ENCODE measurements at places on chromosomes 1 and 21.

DNA sequence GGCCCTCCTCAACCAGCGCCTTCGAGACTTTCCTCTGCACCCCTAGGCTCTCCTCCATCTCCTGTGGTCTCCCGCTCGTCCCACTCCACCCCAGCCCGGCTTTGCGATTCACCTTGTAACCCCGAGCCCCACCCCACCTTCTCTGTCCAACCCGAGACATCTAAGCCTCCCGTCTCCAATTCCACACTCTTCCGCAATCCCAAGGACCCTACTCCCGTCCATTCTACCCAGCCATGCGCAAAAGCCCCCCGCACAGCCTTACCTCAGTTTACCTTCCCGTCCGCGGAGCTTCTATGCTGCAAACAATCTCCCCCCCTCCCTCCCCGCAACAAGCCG lies 174 bp downstream of the SH3BP5L start:
- DNase-seq: no peak

- no peak for DNase-seq
Observed at GRCh38 chr1:190277107-190277506, 200.6 kb downstream of the BRINP3 start.

DNA sequence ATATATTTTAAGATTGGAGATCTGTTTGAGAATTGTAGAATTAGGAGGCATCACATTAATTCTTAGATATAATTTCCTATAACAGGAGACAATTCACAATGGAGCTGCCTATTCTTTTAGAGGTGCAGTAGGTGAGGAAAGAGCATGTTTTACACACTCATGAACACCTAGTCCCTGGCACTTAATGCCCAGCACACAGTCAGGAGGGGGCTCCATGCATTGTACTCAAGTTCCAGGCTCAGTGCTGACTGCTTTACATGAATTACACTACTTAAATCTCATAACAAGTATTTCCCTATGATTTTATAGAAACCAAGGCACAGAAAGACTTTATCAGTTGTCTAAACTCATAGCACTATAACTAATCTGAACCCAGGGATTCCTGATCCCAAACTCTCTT lies 360 bp upstream of the GBP3 start:
- DNase-seq: no peak

GRCh38 chr1:171422511-171422910 lies 62.8 kb upstream of the PRRC2C start:
- no peak for DNase-seq

DNA sequence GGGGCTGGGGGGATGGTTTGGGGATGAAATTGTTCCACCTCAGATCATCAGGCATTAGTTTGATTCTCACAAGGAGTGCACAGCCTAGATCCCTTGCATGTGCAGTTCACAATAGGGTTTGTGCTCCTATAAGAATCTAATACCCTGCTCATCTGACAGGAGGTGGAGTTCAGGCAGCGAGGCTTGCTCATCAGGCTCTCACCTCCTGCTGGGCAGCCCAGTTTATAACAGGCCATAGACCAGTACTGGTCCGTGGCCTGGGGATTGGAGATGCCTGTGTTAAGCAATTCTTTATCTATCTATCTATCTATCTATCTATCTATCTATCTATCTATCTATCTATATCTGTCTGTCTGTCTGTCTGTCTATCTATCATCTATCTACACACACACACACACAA lies 525.3 kb upstream of the DAB1 start:
- no peak for DNase-seq

- DNase-seq: peak; percentile 35
Observed at GRCh38 chr1:31013187-31013864, 52.2 kb downstream of the PUM1 start.

DNA sequence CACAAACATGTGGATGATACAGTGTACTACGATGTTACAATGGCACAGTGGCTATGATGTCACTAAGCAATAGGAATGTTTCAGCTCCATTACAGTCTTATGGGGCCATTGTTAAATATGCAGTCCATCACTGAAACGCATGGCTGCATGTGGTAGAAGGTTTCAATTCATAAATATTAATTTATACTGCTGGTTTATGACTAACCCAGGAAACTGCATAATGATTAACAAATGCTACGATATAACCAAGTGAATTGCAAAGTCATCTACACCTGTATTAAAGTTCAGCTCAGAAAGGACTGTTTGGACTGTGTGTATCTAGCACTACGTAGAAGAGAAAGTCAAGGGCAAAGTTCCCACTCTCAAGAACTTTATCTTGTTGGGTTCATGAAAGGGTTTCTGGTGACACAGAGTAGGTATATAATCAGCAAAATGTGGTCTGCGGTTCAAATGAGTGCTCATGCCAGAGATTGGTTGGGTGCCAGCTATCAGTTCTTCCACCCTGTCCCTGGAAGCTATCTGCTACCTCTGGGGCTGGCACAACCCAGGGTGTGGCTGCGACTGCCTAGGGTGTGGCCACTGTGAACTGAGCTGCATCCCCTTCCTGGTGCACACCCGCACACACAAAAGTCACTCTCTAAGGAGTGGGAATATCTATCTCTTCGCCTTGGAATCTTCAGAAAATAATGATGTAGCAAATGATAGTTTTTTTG lies 14.8 kb downstream of the MGST3 start:
- no peak for DNase-seq

- DNase-seq: no peak
Observed at GRCh38 chr1:178271471-178271870, 177.6 kb downstream of the RASAL2 start.

DNA sequence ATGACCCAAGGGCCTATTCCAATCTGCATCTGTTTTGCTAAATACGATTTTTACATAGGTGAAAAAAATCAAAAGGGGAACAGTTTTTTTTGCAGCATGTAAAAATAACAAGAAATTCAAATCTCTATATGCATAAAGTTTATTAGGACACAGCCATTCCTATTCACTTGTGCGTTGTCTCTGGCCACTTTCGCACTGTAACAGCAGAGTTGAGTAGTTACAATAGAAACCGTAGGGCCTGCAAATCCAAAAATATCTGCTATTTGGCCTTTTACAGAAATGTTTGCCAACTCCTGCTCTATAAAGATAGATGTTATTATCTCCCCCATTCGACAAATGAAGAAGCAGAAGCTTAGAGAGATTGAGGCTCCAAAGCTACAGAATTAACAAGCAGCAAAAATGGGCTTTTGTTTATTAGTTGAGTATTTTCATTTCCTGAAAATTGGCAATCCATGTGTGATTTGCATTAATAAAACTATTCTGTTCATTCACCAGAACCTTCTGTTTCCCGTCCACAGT lies 5.5 kb downstream of the DYNLT5 start:
- DNase-seq: no peak

GRCh38 chr1:167643441-167643840 lies 13.4 kb downstream of the RCSD1 start:
- DNase-seq: no peak

DNA sequence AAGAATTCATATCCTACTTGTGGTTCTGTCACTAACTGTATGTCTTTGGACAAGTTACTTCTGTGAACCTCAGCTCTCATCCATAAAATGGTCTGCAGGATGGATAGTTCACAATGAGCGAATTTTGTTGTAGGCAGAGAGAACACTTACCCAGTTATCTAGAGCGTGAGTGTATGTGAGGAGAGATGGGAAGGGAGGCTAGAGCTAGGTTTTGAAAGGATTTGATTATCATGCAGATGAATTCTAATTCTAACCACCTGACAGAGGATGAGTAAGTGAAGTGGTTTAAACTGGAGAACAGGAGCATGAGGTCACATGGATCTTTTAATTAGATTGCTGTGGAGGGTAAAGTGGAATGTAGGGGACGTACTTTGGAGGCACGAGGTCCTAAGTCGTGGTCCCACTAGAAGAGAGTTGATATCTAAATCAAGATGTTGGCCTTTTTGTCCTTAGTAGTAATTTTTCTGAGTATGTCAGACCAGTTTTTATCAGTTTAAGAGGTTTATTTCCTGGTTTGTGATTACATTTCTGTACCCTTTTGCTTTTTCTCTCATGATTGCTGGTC lies 5.0 kb downstream of the SUCO start:
- no peak for DNase-seq

DNA sequence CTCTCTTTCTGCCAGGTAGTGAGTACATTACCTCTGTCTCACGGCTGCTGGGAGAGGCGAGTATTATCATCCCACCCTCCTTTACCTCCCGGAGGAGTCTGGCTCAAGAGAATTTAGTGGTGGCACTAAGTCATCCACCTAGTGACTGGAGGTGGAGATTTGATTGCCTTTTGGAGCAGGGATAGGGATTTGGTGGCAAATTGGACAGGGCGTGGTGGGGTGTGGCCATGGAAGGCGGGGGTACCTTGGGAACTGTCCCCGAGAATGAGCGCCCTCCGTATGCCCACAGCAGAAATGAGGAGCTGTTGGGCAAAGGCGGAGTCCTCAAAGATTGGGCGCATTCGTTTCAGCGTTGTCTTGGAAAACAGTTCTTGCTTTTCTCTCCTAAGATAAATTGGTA lies 32.1 kb upstream of the HMGN1 start:
- no peak for DNase-seq

DNA sequence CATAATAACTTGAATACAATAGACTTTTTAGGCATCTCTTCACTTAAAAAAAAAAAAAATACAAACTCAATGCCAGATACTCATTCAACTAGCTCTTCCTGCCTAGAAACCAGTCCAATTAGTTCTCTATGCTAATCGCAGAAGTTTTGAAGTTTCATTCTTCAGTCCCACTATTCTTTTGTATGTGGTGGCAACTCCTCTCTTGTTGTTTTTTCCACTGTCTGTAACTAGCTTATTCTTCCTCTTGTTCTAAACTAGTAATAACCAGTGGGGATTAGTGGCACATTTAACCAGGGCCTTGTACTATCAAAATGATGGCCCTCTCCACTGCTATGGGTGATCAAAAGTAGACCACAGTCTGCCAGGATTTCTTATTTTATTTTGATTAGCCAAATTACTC lies 52.5 kb downstream of the SELENOF start:
- no peak for DNase-seq

DNA sequence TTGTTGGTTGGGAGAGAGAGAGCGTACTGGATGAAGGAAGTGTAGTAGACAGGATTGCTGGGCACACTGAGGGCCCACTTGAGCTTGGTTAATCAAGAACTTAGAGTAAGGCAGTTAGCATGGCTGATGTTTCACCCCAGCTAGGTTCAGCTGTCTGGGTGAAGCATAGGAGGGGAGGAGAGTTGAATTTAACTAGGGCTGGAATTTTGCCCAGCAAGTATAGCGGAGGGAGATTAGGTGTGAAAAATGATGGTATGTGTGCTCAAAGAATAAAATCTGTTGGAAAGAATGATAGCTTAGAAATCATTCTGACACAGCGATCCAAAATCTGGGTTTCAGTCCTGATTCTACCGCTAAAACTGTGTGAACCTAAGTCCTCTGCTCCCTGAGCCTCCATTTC lies 461.5 kb upstream of the PROX1 start:
- DNase-seq: no peak

- DNase-seq: no peak
Observed at GRCh38 chr1:229368347-229368746, 25.5 kb upstream of the CCSAP start.

GRCh38 chr1:30179942-30180543 lies 543.3 kb downstream of the MATN1 start:
- no peak for DNase-seq

GRCh38 chr1:24141311-24141997 lies 1.5 kb downstream of the IL22RA1 start:
- DNase-seq: no peak

DNA sequence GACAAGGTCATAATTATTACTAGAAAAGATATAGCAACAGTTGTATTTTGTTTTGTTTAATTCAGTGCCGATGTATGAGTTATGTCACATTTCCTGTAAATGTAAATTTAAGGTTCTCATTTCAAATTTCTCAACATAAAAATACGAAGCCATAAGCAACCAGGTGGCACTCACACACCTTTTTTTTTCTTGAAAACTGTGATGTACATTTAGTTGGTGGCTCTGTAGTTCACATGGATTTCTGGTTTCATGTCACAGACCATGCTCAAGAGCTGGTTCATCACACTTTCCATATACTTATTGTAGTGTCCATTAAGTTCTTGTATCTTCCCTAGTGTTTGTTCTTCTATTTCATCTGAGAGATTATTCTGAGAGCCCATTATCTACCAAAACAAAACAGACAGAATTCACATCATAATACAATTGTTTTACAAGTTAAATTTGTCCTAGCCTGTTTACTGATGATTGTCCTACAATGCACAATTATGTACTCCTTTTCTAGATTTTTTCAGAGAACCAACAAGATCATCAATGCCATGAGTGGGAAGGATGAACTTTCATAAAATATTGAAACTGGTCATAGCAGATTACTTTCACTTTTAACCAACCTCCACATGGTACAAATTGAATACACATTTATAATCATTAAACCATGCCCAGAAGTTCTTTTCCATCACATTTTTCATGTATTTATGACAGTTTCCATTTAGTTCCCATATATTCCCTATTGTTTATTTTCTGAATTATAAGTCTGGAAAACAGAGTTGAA lies 17.1 kb downstream of the ATP6V1G3 start:
- no peak for DNase-seq

DNA sequence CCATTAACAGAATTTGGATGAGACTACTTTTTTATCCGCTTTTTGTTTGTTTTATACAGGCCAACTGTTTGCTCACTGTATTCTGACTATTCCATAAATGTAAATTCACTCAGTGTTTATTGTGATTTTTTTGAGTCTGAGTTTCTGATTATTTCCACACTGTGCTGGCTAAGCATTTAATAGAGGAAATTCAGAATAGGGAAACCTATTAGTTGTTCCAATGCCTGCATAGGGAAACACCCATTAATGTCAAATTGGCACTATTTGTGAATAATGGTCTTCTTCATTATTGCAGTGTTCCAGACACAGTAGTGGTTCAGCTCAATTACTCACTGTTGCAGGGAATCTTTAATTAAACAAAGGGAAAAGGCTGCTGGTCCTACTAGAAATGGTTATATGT lies 174.7 kb upstream of the SGIP1 start:
- DNase-seq: no peak

- DNase-seq: no peak
Observed at GRCh38 chr1:2564006-2564814, 8.0 kb downstream of the TNFRSF14 start.

All from GM20000 (cell line).